Osteocyte (in vitro differentiated cells): ENCODE measurements at places on chromosomes 7 and 10. TPM values are rescaled to one million over a fixed set of nuclear protein-coding genes. Genes with fewer than 3 reads are reported as not detected.

DNA sequence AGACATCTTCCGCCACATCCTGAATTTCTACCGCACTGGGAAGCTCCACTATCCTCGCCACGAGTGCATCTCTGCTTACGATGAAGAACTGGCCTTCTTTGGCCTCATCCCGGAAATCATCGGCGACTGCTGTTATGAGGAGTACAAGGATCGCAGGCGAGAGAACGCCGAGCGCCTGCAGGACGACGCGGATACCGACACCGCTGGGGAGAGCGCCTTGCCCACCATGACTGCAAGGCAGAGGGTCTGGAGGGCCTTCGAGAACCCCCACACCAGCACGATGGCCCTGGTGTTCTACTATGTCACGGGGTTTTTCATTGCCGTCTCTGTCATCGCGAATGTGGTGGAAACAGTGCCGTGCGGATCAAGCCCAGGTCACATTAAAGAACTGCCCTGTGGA, 1.9 kb downstream of the KCND2 start:
- peaks cover 10% of the 10 kb centered on the region for H3K27me3 ChIP-seq
- no peak overlapping the region for H3K27ac ChIP-seq
- no peaks in the 10 kb centered on the region for H3K36me3 ChIP-seq
- DNase-seq, result no peak
- H3K4me3 ChIP-seq, result no peak overlapping the region

DNA sequence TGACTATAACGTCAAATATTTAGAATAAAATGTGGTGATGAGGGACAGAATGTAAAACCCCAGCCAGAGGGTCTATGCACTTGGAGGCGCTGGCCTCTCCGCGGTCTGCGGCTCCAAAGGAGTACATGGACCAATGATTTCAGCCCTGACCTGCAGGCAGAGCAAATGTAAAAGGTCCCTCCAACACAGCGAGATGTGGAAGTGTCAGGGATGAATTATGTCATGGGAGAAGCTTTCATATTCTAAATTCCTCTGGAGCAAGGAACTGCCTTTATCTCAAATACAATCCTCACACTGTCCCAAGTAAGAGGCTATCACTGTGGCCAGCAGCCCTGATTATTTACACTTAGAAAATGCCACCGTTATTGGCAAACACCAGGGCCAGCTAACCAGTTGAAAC, 139.4 kb downstream of the GFRA1 start:
- peak; percentile 13 for DNase-seq
- no peak overlapping the region for H3K4me3 ChIP-seq
- H3K4me1 ChIP-seq, result no peaks in the 10 kb centered on the region
- H3K27ac ChIP-seq, result no peak overlapping the region
- peaks cover 6% of the 10 kb centered on the region for H3K36me3 ChIP-seq

DNA sequence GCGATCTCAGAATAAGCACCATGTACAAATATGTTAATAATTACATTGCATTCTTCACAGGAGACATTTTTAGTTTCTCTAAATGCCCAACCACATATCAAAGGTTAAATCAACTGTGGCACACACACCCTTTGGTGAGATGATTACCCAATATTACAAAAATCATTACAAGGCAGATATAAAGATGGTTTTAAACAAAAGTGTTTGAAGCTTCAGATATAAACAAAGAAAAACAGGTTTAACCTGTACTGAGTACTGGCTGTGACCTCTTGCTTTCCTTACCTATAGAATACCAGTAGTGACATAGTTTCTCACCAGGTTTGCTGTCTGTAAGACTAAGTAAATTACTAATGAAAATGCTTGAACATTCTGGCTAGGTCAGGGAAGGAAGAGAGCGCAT, 360.0 kb upstream of the IGFBP3 start:
- H3K4me3 ChIP-seq, result no peak overlapping the region
- H3K27me3 ChIP-seq, result no peaks in the 10 kb centered on the region
- peaks cover 3% of the 10 kb centered on the region for H3K36me3 ChIP-seq
- H3K4me1 ChIP-seq, result peaks cover 17% of the 10 kb centered on the region
- DNase-seq, result no peak

DNA sequence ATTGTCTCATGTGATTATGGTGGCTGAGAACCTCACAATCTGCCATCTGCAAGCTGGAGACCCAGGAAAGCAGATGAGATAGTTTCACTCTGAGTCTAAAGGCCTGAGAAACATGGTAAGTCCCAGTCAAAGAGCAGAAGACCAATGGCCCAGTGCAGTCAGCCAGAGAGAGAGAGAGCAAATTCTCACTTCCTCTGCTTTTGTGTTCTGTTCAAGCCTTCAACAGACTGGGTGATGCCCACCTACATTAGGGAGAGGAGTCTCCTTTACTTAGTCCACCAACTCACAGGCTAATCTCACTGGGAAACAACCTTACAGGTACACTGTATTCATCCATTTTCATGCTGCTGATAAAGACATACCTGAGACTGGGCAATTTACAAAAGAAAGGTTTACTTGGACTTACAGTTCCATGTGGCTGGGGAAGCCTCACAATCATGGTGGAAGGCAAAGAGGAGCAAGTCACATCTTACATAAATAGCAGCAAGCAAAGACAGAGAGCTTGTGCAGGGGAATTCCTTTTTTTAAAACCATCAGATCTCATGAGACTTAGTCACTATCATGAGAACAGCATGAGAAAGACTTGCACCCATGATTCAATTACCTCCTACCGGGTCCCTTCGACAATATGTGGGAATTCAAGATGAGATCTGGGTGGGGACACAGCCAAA, 4.7 kb upstream of the FRMPD2 start:
- H3K4me3 ChIP-seq, result no peak overlapping the region
- no peaks in the 10 kb centered on the region for H3K4me1 ChIP-seq
- no peak overlapping the region for H3K27ac ChIP-seq
- H3K27me3 ChIP-seq, result peaks cover 25% of the 10 kb centered on the region
- H3K36me3 ChIP-seq, result no peaks in the 10 kb centered on the region

NXPH1 gene
- not detected in 2 replicates for total RNA-seq

DNA sequence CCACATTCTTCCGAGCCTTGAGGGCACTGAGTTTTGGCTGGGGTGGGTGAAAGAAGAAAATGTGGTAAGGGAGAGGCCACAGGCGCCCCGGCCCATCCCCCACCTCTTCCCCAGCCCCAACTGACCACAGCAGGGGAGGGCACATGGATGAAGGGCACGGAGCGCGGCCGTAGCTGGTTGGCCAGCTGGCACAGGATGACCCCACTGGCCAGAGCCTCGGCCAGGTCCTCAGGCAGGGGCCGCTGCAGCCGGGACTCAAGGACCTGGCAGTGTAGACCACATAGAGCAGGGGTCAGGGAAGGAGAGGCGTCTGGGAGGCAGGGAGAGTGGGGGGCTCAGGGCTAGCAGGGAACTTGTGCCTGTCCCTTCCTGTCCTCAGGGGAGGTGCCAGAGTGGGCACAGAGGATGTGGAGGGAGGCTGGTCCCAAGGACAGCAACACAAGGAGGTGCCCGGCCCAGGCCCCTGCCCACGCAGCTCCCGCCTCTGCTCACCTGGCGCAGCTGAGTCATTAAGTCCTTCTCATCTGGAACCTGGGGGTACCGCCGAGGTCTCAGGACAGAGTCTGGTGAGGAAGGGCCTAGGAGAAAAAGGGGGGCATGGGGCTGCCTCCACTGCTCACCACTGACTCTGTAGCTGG, 2.2 kb upstream of the SAP25 start:
- H3K27me3 ChIP-seq, result no peaks in the 10 kb centered on the region
- peaks cover 15% of the 10 kb centered on the region for H3K36me3 ChIP-seq
- no peak for DNase-seq
- H3K27ac ChIP-seq, result no peak overlapping the region
- no peak overlapping the region for H3K4me3 ChIP-seq

DNA sequence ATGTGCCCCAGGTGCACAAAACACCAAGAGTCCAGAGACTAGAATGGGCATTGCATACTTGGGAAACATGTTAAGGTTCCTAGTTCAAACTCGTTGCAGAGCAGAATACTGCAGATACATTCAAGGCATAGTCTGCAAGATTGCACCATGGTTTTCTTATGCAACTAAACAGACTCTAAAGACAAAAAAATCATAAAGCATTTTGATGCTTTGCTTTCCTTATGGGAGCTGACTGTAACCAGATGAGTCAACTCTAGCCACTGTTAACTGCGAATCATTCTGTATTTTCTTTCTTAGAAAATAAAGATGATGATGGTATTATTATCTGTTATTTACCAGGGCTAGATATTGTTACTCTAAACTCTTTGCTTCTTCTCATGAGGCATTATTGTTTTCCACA, 19.7 kb downstream of the TRUB1 start:
- H3K27ac ChIP-seq, result no peak overlapping the region
- no peak for DNase-seq
- H3K36me3 ChIP-seq, result peaks cover 36% of the 10 kb centered on the region
- peaks cover 15% of the 10 kb centered on the region for H3K4me1 ChIP-seq

DNA sequence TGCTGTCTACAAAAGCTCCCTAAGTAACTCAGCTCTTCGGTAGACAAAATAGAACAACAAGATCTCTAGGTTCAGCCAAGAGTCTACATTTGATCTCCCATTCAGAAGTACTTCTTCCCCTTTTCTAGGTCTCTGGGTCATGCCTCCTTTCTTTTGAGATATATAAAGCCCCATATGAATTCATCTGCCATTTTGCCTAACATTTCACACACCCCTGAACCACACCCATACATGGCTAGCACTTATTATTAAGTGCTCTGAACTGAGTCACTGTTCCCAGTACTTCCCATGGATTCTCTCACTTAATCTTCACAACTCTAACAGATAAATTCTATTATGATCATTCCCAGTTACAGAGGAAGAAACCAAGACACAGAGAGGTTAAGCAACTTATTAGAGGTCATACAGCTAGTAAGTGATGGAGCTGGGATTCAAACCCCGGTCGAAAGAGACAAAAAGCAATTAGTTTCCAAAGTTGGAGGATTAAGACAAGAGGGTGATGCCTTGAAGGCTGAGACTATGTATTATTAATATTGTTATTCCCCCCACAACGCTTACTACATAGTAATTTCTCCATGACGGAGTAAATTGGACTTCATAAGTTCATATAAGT, 17.3 kb downstream of the MYOF start:
- DNase-seq, result no peak
- no peaks in the 10 kb centered on the region for H3K27me3 ChIP-seq
- peaks cover 26% of the 10 kb centered on the region for H3K36me3 ChIP-seq
- peaks cover 88% of the 10 kb centered on the region for H3K4me1 ChIP-seq
- peak overlapping the region; percentile 99 for H3K27ac ChIP-seq
- H3K4me3 ChIP-seq, result no peak overlapping the region

DNA sequence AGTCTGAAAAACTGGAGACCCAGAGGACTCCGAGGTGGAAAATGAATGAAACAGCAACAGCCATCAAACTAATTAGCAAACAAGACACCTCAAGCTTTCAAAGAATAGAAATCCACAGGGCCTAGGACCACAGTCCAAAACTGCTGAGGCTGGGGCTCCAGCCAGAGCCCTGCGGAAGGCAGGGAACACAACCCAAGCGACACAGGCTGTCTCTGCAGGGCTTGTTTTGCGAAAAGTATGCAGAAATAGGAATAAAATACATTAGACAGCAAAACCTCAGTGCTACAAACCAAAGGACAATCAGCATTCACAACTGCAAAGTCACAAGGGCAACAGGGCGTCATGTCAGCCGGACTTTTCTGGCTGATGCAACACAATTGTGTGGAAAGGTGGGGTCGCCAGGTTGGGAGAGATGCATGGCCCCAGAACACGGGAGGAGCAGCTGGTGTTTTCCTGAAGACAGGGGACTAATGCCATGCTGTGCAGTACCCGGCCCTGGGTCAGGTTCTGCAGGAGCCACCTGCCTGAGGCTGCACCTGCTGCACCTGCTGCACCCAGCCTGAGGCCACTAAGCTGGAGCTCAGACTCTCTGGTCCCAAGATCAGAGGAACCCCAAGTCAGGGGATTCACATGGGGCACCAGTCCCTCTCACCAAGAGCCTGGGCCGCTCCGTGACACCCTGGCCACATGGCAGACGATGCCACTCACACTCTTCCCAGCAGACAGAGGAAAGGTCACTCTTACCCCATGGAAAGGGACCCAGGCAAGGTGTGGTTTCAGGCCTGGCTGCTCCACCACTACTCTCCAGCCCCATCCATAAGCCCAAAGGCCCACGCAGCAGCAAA, 74.2 kb downstream of the MAD1L1 start:
- no peak overlapping the region for H3K4me3 ChIP-seq
- DNase-seq, result no peak
- H3K4me1 ChIP-seq, result peaks cover 41% of the 10 kb centered on the region
- H3K27me3 ChIP-seq, result no peaks in the 10 kb centered on the region
- peak overlapping the region; percentile 88 for H3K27ac ChIP-seq

DNA sequence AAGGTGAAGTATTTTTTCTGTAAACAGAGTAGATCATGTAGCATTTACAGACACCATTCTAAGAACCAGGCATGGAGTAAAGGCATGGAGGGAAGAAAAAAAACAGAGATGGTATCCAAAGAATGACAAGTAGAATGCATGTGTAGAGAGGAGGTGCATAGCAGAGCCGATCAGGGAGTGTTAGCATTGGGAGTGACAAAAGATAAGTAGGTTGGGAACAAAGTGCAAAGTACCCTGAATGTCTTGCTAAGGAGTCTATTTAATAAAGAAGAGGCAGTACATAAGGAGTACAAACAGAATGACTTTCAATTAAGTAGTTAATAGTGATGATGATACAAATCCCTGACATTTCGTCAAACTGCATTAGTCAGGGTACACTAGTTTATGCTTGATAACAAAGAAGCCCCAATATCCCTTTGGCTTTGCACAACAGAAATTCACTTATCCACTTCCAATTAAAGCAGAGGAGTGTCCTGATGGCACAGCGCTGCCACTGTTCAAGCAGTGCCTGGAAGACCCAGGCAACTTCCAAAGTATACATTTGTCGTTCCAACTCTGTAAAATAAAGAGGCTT, 371.5 kb downstream of the TNS3 start:
- no peak for DNase-seq
- H3K36me3 ChIP-seq, result no peaks in the 10 kb centered on the region
- peaks cover 66% of the 10 kb centered on the region for H3K27me3 ChIP-seq
- H3K27ac ChIP-seq, result no peak overlapping the region

GRCh38 chr7:50594734-50595485, 29.7 kb upstream of the DDC start:
- H3K4me3 ChIP-seq, result no peak overlapping the region
- peak; percentile 40 for DNase-seq
- H3K27me3 ChIP-seq, result no peaks in the 10 kb centered on the region
- H3K36me3 ChIP-seq, result peaks cover 56% of the 10 kb centered on the region
- no peaks in the 10 kb centered on the region for H3K4me1 ChIP-seq

ZNF853 gene
- total RNA-seq, result 18.2 and 18.3 TPM in 2 replicates

DNA sequence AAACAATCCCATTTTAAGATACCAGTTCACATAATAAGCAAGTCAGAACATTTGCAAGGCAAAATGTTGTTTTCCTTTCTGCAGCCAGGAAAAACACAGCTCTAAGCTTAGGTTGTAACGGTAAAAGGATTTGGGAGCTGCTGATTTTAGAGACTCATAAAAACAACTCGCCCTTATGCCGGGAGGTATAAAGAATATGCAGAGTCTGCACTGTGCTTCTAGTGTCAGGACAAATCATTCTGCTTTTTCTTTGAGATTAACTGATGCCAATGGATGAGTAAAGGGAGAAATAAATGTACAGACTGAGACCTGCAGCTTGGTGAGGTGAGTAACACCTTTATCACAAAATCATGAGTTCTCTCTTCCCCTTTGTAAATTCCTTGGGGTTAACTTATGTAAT, 2.0 kb upstream of the SFR1 start:
- no peak overlapping the region for H3K4me3 ChIP-seq
- DNase-seq, result no peak
- H3K4me1 ChIP-seq, result peaks cover 25% of the 10 kb centered on the region
- H3K27ac ChIP-seq, result peak overlapping the region; percentile 100
- no peaks in the 10 kb centered on the region for H3K36me3 ChIP-seq
